Cardiac muscle cell (in vitro differentiated cells and primary cell): ENCODE measurements at places on chromosomes 16 and 17.

DNA sequence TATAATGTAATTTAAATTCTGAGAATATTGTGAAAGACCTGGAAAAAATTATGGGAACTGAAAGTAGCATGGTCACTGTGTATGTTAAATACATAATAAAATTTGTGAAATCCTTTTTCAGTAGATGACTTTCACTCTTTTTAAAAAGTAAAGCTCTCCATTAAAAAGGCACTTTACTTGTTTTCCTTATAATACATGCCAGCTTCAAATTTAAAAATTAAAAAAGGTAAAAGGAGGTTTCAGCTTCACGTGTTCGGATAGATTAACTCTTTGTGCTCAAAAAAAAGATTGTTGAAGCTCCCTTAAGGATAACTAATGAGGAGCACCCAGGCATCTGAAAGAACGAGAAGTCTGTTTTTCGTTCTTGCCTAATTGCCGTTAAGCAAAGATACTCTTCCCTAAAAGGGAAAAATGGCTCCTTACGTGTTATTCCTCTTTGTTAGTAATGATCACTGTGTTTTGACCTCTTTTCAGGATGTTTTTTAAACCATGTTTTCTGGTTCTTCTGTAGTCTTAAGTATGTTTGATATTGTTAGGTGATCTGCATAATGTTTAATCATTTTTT, 87.8 kb downstream of the TUBD1 start:
- no peak overlapping the region for H3K27ac ChIP-seq
- no peaks in the 10 kb centered on the region for H3K27me3 ChIP-seq
- no peaks in the 10 kb centered on the region for H3K4me1 ChIP-seq

DNA sequence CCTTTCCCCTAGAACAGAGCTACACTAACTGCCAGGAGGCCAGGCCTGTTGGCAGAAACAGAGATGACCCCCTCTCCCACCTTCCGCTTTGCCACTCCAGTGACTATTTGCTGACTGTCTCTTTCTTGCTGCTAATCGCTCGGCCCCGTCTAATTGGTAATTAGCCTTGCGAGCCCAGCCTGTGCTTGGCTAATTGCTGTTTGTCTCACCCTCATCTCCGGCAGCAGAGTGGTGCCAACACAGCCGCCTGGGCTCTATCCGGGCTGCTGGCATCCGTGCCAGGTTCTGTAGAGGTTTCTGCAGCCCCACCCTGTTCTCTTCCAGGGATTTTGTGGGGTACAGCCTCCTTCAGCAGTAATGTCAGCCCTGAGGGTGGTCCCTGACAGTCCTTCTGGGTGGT, 27.4 kb upstream of the PHB1 start:
- no peak overlapping the region for H3K4me3 ChIP-seq
- no peak overlapping the region for H3K27ac ChIP-seq
- peaks cover 10% of the 10 kb centered on the region for H3K4me1 ChIP-seq
- no peak for DNase-seq
- no peaks in the 10 kb centered on the region for H3K27me3 ChIP-seq

DNA sequence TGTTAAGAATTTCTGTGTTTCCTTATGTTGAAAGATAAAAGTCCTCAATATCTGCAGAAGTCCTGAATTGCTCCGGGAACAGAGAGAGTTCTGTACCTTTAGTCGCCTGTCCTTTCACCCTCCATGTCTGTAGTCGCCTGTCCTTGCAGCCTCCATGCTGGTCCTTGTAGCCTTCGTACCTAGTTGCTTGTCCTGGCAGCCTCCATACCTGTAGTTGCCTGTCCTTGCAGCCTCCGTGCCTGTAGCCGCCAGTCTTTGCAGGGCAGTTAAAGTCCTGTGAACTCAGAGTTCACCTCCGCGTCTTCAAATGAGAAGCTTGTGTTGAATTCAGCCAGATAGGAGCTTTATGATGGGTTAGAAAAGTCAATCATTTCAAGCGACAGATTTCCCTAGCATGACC, 19.5 kb upstream of the ITGAX start:
- no peak overlapping the region for H3K27ac ChIP-seq
- DNase-seq: no peak
- H3K4me1 ChIP-seq: no peaks in the 10 kb centered on the region
- no peak overlapping the region for H3K4me3 ChIP-seq
- no peaks in the 10 kb centered on the region for H3K36me3 ChIP-seq

- H3K27ac ChIP-seq: no peak overlapping the region
- H3K4me3 ChIP-seq: no peak overlapping the region
- no peak for DNase-seq
- peaks cover 4% of the 10 kb centered on the region for H3K4me1 ChIP-seq
- peaks cover 72% of the 10 kb centered on the region for H3K27me3 ChIP-seq
Observed at GRCh38 chr17:30239089-30239462, 3.6 kb upstream of the SLC6A4 start.

- H3K27me3 ChIP-seq: no peaks in the 10 kb centered on the region
- peaks cover 34% of the 10 kb centered on the region for H3K4me1 ChIP-seq
- H3K36me3 ChIP-seq: no peaks in the 10 kb centered on the region
- H3K4me3 ChIP-seq: peak overlapping the region; percentile 69
- DNase-seq: no peak
Observed at GRCh38 chr17:2710803-2711607, 559 bp downstream of the CLUH start.

DNA sequence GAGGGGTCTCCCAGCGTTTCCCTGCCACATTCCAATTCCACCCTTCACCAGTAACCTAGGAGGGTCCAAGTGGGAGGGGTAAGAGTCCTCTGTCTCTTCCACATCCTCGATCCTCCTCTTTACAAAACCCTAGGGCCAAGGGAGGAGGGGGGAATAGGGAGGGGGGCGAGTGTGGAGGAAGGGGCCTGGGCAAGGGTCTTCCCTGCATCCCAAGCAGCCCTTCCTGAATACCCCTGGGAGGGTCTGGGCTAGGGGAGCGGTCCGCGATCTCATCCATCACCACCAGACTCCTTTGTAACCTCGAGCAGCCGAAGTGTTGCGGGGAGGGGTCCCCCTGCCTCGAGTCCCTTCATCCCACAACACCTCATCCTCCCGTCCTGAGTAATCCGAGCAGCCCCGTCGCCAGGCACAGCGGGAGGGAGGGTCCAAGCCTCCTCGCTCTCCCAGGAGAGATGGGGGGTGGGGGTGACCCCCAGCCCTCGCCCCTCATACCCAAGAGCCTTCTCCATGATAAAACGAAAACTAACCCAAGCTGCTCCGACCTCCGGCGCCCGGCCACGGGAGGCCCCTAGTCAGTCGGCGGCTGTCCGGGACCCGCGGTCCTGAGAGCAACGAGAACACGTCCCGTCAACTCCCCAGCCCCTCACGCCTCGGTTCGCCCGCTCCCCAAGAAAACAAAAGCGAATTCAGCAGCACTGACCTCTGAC, 502 bp downstream of the SMPD3 start:
- no peaks in the 10 kb centered on the region for H3K36me3 ChIP-seq
- H3K27ac ChIP-seq: no peak overlapping the region
- H3K4me3 ChIP-seq: peak overlapping the region; percentile 1
- no peak for DNase-seq

GRCh38 chr16:4370570-4371356, 885 bp upstream of the VASN start:
- H3K36me3 ChIP-seq: no peaks in the 10 kb centered on the region
- H3K27me3 ChIP-seq: no peaks in the 10 kb centered on the region
- H3K4me1 ChIP-seq: peaks cover 33% of the 10 kb centered on the region
- H3K4me3 ChIP-seq: no peak overlapping the region
- no peak for DNase-seq

DNA sequence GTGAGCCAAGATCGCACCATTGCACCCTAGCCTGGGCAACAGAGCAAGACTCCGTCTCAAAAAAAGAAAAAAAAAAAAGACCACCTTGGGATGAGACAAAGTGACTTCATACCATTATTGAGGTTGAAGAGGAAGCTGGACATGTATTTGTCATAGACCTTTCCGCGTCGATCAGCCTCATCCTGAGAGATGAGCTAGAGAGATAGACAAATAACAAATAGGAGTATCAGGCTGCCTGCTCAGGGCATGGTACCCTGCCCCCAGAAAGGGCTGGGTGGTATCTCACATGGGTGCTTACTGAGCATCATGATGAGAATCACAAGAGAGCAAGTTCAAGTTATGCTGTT, 22.1 kb downstream of the CNTNAP1 start:
- no peaks in the 10 kb centered on the region for H3K4me1 ChIP-seq
- peaks cover 42% of the 10 kb centered on the region for H3K36me3 ChIP-seq
- no peak overlapping the region for H3K27ac ChIP-seq
- H3K4me3 ChIP-seq: no peak overlapping the region
- DNase-seq: no peak
- no peaks in the 10 kb centered on the region for H3K27me3 ChIP-seq

DNA sequence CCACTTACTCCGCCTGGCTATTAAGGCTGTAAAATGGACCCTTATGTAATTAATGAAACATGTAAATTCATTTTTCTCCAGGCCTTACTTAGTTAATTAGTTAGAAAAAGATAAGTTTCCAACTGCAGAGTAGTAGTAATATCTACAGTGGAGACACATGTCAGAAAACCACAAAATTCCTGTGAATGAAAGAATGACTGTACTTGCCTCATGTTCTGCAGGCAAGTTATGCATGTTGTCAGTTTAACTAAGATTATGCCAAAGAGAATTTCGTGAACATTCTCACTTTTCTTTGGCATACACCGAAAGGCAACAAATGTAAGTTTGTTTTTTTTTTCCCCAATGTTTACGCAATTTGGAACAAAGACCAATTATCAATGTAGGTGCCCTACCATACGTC, 16.8 kb upstream of the CCL1 start:
- no peaks in the 10 kb centered on the region for H3K36me3 ChIP-seq
- no peaks in the 10 kb centered on the region for H3K27me3 ChIP-seq
- DNase-seq: no peak
- H3K4me3 ChIP-seq: no peak overlapping the region

GRCh38 chr16:5917436-5918195, 820.0 kb upstream of the EEF2KMT start:
- no peak overlapping the region for H3K27ac ChIP-seq
- H3K4me1 ChIP-seq: no peaks in the 10 kb centered on the region
- no peak overlapping the region for H3K4me3 ChIP-seq
- peaks cover 19% of the 10 kb centered on the region for H3K27me3 ChIP-seq

- no peak for DNase-seq
- no peak overlapping the region for H3K4me3 ChIP-seq
- H3K27me3 ChIP-seq: peaks cover 4% of the 10 kb centered on the region
Observed at GRCh38 chr17:74337834-74338500, 11.9 kb downstream of the KIF19 start.

GRCh38 chr17:33112763-33113162, 121.1 kb downstream of the SPACA3 start:
- no peaks in the 10 kb centered on the region for H3K27me3 ChIP-seq
- no peak for DNase-seq
- H3K4me3 ChIP-seq: no peak overlapping the region
- no peaks in the 10 kb centered on the region for H3K4me1 ChIP-seq
- H3K36me3 ChIP-seq: no peaks in the 10 kb centered on the region
